ENCODE measurements at places on chromosomes 2 and 18. TPM values are rescaled to one million over a fixed set of nuclear protein-coding genes. Genes with fewer than 3 reads are reported as not detected.

DNA sequence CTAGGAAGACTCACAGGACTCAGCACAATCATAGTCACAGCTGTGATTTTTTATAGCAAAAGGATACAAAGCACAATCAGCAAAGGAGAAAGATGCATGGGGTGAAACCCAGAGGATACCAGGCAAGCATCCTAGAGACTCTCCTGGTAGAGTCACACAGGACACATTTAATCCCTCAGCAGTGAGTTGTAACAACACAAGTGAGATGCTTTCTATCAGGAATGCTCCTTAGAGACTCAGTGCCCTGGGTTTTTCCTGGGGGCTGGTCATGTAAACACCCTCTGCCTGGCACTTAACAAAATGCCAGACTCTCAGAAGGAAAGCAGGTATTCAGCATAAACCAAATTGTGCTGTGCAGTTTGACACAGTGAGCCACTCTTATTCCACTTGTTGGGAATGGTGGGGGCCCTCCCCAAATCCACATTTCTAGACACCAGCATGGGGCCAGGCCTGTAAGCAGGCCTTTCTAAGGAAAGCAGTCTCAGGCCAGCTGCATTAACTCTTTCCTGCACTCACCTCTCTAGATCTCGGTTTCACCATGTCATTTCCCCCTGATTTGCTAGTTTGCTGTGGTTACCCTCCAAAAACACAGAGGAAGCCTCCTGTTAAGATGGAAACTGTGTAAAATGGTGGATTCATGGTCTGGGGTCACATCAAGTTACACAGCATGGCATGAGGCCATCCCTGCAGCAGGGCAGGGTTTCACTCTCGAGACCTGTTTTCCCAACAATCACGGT is 16.9 kb upstream of the RNU4ATAC start:
- DNase-seq, result no peak

- peak; percentile 78 for DNase-seq
These were observed 93.9 kb downstream of the FARSB start for GRCh38 chr2:222561817-222562645.

DNA sequence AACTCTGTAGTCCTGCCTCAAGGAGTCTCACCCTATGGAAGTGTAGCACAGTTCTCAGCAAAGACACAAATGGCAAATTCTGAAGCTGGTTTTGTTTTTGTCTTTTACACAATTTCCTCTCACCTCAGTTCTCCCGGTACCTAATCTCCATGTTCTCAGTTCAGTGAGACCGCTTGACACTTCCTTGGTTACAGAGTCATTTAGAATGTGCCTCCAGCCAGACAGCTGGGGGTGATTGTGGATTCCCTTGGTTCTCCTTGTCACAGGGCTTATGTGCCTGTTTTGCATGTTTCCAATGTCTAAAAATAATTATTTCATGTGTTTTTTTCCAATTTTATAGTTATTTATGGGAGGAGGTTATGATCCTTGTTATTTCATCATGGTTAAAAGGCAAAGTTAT is 379.5 kb upstream of the MAP2 start:
- no peak for DNase-seq

GRCh38 chr2:39264733-39265132 is 21.0 kb upstream of the CDKL4 start:
- no peak for DNase-seq

DNA sequence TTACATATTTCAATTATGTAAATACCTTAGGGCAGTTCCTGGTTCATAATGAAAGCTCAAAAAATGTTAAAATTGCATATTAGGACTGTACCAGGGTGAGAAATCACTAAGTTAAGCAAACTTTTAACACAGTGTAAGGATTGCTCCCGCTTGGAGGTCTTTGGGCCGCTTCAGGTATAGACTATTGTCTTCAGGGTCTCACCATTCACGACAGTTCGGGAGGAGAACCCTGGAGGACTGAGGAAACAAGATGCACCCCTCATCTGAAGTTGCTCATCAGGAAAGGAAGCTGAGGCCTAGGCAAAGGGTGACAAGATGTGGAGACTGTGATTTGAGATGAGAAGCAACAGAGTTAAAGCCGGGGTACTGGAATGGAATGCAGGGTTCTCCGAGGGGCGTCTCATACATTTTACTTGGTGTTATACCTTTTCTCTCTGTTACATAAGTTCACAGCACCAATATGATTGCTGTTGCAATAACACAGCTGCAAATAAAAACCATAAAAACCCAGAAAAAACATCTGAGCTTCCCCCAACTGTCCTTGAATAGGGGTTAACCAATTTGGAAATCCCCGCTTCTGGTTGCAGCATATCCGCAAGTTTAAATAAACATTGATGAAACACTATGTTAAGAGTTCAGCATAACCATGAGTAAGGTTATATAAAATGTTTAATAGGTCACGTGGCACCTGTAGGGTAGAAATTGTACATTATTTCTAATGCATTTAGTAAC is 40.1 kb downstream of the FBXO48 start:
- DNase-seq, result peak; percentile 78

GRCh38 chr18:79275461-79275860 is 120.3 kb upstream of the NFATC1 start:
- DNase-seq, result no peak

DNA sequence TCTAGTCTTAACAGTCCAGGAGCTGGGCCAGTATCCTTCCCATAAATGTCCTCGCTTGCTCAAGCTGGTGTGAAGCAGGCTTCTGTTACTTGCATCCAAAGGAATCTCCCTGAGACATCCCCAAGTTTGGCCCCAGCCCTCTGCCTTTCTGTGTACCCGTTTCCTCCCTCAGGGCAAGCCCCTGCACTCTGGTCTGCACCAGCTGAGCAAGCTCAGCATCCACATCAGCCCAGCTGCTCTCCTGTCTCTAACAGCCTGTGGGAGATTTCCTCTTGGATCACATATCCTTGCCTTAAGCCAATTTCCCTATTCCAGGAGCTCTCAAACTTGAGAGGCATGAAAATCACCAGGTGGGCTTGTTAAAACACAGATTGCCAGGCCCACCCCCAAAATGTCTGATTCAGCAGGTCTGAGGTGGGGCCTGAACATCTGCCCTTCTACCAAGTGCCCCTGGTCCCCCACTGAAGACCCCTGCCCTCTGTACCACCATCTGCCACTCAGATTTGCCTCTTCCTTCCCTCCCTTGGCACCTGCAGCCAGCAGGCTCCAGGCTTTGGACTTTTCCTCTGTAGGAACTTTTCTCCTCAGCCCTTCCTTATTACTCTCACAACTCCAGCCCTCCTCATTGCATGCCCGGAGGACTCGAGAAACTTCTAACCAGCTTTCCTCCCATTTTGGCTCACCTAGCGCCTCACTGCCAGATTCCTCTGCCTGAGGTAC is 32.1 kb downstream of the REEP1 start:
- DNase-seq, result no peak

DNA sequence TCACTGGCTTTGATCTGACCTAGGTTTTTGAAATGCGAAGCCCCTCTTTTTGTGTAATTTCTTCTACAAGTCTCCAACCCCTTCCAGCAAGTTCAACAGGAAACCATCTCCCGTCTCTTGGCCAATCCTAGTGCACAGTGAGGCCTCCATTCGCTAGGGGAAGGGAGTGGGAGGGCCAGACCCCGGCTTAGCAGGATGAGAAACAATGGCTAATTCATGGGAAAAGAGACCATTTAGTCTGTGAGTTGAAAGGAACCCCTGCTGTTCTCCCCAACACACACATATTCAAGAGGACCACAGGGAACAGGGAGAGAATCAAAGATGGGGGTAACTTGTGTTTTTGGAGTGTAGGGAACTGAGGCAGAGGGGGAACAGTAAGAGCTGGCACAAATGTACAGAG is 83.0 kb downstream of the RTN4 start:
- DNase-seq, result no peak

DNA sequence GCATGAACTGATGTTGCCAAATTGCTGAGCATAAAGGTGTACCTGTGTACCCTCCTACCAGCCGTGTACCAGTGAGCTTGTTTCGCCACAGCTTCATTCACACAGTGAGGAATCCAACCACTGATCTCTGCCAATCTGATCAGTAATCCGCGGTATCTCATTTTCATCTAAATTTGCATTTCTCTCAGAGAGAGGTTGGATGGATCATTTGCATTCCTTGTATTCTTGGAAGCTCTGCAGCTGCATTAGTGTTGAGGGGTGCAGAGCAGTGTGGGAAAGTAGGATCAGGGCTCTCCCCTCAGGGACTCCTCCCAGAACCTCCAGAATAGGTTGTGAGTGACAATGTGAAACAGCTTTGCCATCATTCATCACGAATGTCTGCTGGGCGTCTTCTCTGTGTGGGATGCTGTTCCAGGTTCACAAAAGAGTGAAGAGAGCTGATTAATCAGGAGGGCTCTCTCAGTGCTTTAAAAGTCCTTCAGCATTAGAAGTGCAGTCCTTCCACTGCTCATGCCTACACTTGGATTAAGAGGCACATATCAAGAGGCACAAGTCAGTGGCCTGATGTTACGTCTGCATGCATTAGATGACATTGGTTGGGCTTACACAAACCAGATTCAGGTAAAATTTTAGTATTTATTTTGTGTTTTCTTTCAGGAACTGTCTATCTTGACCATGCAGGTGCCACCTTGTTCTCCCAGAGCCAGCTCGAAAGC is 7.5 kb downstream of the MOCOS start:
- no peak for DNase-seq

The SLC4A5 gene
- total RNA-seq, result 0.12 TPM

Data from MCF 10A (cell line).